Stimulated activated CD8-positive, alpha-beta memory T cell treated with anti-CD3 and anti-CD28 coated beads, Interleukin-4, amount 100 ng/mL, for 4 hours (primary cell): ENCODE measurements at places on chromosomes 1 and 21.

DNA sequence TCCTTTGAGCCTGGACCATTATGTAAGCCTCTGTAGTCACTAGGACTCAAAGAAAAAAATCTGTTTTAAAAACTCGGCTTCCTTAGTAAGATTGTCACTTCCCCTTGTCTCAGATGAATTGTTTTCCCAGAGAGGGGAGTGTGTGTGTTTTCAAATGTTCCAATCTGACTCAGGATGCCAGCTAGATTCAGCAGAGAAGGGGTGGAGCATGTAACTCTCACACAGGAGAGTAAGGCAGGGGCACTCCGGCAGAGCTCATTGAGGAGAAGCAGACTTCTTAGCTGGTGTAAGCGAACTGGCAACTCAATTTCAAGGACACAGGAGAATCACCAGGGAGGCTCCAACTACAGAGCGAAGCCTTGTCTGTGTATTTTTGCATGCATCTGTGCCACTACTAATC lies 623.2 kb downstream of the LMO4 start:
- DNase-seq, result no peak

GRCh38 chr1:177427811-177428210 lies 257.1 kb downstream of the BRINP2 start:
- no peak for DNase-seq

DNA sequence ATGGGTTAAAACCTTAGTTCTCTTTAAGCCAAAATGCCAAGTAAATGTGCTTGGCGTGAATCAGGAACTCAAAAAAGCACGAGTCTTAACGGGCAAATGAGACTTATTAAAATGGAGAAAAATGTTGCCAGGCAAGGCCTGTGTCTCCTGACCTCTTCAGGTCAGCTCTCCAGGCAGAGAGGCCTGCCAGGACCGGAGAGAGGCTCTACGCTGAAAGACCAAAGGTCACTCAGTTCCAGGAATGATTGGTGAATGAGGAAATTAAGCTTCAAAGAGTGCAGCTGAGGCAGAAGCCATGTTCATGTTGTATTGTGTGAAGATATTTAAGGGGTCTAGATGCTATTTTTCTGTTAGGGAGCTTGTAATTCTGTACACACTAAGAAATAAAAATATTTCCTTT lies 66.6 kb downstream of the SPAG17 start:
- DNase-seq, result no peak

GRCh38 chr1:104459886-104460285 lies 710.2 kb downstream of the AMY1C start:
- no peak for DNase-seq

DNA sequence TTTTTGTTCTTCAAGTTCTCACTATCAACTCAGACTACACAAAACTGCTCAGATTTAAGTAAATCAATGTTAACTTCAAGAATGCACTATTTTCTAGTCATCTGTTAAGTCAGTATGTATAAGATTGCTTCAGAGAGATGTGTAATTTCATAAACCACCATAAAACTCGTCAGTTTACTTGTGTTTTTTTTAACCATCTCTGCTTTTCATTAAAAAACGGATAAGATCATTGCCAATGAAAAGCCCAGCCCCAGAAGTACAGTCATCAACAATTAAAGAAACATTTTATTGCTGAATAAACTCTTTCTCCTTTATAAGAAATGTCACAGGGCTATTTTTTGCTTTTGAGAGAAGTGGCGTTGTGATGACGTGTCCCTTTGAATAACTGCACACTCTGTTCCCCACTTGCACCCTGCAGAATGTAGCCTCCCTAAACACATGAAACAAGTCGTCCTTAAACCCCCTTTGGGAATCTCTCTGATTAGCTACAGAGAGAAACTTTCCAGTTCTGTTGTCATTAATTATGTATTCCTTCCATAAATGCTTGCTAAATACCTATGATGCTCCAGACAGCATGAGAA lies 202.7 kb upstream of the FOXD3 start:
- DNase-seq, result no peak

- DNase-seq, result no peak
Measured at GRCh38 chr1:232390590-232390989, 239.3 kb downstream of the SIPA1L2 start.

- DNase-seq, result no peak
Measured at GRCh38 chr1:207420109-207420508, 34.0 kb upstream of the CR2 start.
